ENCODE measurements at places on chromosomes 4 and X.

DNA sequence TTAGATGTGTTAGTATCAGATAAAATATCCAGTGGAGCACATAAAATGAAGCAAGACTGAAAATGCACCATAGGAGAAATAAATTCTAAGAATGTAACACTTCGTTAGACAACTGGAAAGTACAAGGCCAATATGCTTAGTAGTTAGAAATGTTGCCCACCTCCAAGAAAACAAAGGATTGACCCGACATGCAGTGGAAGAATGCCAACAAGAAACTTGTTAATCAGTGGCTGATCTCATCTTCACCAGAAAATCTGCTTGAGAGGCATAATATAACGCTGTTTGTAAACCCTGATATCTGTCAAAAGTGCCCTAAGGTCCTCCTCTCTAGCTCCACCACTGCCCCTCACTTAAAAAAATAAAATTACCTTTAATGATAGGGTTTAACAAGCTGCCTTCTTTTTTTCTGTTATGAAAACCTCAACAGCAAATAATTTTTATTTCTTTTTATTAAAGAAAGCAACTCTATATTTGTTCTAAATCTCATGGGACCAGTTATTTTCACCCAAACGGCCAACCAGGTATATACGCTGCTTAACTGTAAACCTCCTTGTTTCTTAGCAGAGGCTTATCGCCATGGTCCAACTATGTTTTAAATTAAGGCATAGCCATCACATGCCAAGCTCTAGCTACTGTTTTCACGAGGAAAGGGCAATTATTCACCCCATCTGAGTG is 1.8 kb downstream of the RASGEF1B start:
- no peak for DNase-seq

- DNase-seq: no peak
These were observed 43.2 kb downstream of the GSTCD start for GRCh38 chr4:105751718-105752299.

GRCh38 chr4:62460329-62460728 is 1260.2 kb downstream of the ADGRL3 start:
- peak; percentile 68 for DNase-seq

- no peak for DNase-seq
These were observed 246.8 kb downstream of the ADGRL3 start for GRCh38 chr4:61446941-61447340.

- no peak for DNase-seq
These were observed 72.9 kb downstream of the AMMECR1 start for GRCh38 chrX:110245011-110245410.

GRCh38 chr4:73070074-73070390 is 516 bp upstream of the COX18 start:
- DNase-seq: no peak

GRCh38 chrX:14932136-14932535 is 58.9 kb downstream of the MOSPD2 start:
- DNase-seq: no peak

DNA sequence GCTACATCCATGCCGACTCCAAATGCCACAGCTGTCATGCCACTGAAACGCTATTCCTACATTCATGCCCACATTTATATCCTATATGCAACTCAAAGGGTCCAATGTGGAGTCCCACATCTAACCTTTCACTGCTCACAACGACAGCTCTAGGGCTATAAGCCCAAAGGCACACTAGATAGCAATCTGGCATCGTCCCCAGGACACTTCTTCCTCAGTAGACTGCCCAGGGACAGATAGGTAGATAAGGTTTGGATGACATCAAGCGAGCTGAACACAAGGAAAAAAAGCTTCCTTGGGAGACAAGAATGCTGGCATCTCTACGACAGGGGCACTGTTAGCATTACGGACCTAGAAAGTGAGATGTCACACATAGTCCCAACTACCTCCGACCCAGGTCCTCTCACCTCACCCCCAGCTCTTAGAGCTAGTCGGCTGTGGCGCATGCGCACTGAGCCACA is 685 bp downstream of the RAB9B start:
- no peak for DNase-seq

DNA sequence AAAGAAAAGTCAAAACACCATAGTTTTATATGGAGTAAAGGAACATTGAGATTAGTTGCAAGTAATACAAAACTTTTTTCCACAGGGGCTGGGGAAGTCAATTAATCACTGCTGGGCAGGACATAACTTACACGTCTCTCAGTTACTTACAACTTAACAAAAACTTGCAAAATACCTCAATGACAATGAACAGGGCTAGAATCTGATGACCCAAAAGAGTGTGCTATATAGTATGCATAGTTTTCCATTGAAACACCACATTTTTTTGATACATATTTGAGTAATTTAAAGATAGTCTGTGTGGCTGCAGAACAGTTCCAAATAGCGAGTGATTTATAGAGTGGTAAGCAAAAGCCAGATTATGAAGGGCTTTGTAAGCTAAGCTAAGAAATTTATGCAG is 172.3 kb upstream of the TRPC5 start:
- no peak for DNase-seq

DNA sequence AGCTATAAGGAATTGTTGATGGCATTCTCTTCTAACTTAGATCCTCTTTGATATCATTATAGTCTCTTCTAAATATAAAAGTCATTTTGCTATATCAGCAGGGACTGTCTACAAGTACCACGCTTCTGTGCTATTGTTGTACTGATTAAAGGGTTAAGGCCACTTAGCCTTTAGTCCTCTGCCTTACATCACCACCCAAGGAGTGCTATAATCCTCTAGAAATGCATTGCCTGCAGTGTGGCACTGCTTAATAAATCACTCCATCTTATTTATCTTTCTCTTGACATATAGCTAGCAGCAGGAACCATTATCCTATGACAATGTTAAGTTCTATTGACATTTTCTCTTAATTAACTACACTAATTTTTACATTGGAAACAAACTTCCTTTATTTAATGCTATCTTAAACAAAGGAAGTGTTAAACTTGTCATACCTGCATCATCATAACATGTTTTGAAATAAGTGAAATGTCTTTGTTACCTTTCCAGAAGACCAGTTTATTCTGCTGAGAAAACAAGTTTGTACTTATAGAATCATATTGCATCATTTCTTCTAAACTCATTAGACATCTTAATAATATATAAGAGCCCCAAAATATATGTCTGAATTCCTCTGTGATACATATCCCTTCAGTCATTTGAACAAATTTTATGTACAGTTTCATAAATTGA is 360.9 kb upstream of the ATOH1 start:
- DNase-seq: no peak

GRCh38 chrX:10167573-10167972 is 10.8 kb downstream of the CLCN4 start:
- DNase-seq: no peak

- peak; percentile 36 for DNase-seq
These were observed 2.8 kb upstream of the CLCN5 start for GRCh38 chrX:49919617-49920016.

GRCh38 chr4:168353746-168354145 is 35.2 kb upstream of the DDX60 start:
- DNase-seq: no peak

DNA sequence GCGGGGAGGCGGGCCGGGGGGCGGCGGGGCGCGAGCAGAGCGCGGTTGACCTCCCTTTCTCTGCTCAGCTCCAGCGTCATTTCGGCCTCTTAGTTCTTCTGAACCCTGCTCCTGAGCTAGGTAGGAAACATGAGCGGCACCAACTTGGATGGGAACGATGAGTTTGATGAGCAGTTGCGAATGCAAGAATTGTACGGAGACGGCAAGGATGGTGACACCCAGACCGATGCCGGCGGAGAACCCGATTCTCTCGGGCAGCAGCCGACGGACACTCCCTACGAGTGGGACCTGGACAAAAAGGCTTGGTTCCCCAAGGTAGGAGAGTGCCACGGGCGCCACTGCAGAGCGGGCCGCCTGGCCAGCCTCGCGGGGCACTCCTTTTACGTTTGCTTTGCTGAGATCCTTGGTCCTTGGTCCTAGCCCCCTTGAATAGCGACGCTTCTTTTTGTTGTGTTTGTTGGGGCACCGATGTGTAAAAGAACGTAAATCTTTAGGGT is at the start of gene HTATSF1:
Gene HTATSF1 (plus strand): TSS at position 37 of the 497 bp plus-strand sequence. CDS start 93 bp downstream, at position 130.
- DNase-seq: no peak

GRCh38 chrX:83819304-83819703 is 41.6 kb upstream of the CYLC1 start:
- DNase-seq: peak; percentile 11

GRCh38 chr4:1177274-1178141 is 5.1 kb upstream of the SPON2 start:
- peak; percentile 53 for DNase-seq

DNA sequence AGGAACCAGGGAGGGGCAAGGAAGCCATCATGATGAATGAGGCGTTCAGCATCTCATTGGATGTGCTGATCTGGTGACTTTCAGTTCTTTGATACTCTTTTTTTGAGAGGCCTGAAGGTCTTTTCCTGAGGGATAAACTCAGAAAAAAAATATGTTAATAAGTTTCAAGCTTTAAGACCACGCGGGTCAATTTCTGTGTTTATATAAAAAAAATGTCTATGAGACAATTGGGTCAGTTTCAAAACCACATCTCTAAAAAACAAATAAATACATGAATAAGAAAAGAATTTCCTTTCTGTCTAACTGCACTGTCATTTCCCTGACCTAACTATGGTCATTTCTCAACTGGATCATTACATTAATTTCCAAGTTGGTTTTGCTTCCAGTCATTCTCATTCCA is 62.6 kb downstream of the TRIML1 start:
- no peak for DNase-seq

DNA sequence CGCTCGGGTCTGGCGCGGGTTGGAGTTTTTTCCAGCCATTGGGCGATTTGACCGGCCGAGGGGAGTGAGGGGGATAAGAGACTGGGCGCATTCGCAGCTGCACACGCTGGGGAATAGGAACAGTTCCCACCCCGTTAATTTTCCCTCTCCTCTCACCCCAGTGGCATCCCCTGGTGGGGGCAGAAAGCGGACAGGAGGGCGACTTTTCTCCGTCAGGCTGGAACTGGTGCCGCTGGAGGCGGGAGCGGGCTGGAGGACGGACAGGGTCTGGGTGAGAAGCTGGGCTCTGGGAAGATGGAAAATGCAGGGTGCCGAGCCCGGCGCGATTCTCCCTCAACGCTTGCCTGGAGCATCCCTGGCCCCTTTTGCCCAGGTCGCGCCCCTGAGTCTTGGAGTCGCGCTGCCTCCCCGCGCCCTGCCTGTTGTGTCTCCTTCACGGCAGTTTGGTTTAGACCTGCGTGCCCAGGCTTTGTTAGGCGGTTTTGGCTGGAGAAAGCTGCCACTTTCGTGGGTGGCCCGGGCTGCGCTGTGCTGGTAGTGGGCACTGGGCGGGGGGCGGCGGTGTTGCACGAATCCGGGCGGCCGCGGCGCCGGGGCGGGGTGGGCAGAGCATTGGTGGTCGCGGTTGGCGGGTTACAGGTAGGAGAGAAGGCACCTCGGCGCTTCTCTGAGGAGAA is 2.0 kb downstream of the ADGRL3 start:
- DNase-seq: peak; percentile 62

DNA sequence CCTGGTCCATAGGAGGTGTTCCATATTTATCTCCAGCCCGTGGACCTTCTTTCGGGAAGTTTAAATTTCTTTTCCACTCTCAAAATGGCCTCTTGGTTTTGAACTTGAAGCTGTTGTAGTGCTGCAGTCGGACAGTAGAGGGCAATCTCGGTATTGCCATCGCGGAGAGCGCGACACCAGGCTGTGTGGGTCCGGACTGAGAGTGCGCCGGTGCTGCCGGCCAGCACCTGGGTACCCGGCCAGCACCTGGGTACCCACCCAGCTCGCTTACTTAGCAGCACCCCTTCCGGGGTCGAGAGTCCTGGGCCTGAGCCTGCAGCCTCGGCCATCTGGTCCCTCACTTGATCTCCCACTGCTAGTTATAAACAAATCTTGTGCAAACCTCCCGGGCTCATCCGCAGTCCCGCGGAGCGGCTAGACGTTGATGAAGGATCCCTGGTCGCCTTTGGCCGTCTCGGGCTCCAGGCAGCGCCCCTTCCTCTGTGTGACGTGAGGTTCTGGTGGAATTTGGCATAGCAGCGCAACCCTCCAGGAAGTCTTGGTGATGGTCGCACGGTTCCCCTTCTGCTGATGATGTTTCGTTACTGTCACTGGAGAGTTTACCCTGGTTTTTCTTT is 18.0 kb downstream of the FAM9A start:
- no peak for DNase-seq

DNA sequence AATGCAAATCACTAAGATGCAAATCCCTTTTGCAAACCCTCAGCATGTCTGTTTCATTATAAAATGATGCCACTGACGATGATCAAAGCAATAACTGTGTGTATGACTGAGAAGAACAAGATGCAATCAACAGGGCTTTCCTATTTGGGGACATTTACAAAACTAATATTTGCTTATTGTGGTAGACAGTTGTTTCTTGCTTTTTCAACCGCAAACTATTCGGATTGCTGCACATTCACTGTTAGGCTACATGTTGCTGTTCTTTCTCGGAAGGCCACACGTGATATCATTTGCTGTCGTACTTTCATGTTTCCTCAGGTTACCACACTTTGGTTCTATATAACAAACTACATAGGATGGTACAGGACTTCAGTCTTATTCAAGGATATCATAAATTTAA is 49.8 kb downstream of the NPY5R start:
- DNase-seq: no peak

GRCh38 chr4:124703154-124703553 is 9.4 kb downstream of the ANKRD50 start:
- no peak for DNase-seq

DNA sequence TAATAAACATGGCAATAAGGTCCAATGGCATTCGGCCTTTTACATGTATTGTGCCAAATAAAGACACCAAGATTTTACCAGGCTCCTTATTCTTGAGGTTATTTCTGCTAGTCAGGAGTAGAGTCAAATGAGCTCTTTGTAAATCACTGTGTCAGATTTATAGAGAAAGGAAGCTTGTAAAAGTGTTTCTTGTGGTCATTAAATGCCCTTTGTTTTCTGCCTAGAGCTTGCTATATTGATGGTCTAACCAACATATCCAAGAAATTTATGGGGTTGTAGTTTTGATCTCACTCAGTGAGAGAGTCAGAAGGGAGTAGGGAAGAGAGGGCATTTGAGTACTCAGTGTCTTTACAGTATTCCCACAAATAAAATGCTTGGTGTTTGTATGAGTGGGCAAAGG is 86.2 kb upstream of the FRMPD4 start:
- no peak for DNase-seq
